Left cardiac atrium (tissue), 4 donors: ENCODE measurements at places on chromosomes 16 and 17. TPM values are rescaled to one million over a fixed set of nuclear protein-coding genes. Genes with fewer than 3 reads are reported as not detected.

The ABCC11 gene
- not detected for total RNA-seq

The PRCD gene
- total RNA-seq, result 7.7 TPM

DNA sequence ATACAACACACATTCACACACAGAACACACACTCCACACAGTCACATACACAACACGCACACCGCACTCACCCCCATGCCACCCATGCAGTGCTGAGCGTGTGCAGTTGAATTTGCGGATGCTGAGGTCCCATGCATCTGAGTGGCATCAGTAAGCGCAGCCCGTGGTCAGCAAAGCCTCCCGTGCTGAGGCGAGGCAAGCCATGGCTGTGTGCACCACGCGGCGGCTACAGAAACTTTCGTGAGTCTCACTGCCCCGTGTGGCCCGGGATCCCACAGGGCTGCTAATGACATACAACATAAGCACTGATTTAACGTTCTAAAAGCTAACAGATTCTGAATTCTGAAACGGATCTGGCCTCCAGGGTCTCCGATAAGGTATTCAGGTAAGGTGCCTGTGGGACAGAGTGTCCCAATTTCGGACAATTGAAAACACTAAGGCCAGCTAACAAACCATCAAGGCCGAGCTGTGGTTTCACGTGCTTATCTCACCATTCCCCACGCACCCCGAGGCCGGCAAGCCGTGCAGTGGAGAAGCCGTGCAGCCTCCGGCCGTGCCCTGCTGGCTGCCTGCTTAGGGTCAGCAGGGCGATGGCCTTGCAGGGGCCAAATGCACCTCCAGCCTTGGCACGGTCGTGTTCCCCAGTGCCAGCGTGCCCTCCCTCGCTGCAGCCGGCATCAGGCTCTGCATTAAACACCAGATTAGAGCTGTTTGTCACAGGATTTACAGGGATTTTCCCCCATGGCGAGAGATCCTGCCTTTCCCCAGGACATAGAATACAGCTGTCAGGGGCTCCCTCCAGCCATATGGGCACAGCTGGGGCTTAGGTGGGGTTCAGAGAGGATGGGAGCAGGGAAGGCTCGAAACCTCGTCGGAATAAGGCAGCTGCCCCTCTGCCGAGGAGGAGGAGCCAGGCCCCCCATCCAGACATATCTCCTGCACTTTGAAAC lies 191.7 kb downstream of the C16orf95 start:
- peak; percentile 29 for DNase-seq

GRCh38 chr17:60327134-60327900 lies 64.6 kb downstream of the USP32 start:
- DNase-seq, result no peak

GRCh38 chr16:57165938-57166337 lies 19.9 kb downstream of the PSME3IP1 start:
- no peak for DNase-seq

The OMG gene
- 0.56 TPM for total RNA-seq

- DNase-seq, result no peak
These were observed 332.8 kb downstream of the C16orf95 start for GRCh38 chr16:86984343-86984742.

DNA sequence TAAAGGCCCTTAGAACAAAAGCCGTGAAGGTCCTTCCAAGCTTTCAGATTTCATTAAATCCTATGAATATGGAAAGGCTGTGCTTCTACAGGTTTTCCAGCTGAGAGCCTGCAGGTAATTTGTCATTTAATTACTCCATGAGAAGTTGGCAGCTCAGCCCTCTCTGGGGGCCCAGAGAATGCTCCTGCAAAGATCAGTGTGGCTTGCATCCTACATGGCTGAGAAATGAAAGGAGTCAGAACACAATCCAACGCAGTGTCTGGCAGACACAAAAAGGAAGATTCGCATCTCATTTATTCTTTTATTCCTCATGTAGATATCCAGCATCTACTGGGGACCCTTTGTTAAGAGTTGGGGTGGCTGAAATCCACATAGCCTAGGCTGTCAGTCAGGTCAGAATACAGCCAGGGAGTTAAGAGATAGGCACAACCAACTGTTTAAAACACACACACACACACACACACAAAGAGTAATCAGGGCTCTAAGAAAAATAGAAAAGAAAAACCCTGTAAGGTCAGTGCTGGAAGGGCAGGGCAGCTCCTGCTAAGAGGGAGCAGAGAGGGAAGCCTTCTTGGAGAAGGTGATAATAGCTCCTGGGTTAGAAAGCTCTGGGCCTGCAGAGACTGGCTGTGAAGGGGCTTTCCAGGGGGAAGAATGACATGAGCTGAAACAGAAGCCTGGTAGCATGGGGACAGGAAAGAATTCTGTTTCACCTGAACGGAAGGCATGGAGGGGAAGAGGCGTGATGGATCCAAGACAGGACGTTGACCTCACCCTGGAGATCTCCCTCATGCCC lies 46.9 kb upstream of the WSCD1 start:
- DNase-seq, result no peak

The SLFN12 gene
- 8.8 TPM for total RNA-seq

DNA sequence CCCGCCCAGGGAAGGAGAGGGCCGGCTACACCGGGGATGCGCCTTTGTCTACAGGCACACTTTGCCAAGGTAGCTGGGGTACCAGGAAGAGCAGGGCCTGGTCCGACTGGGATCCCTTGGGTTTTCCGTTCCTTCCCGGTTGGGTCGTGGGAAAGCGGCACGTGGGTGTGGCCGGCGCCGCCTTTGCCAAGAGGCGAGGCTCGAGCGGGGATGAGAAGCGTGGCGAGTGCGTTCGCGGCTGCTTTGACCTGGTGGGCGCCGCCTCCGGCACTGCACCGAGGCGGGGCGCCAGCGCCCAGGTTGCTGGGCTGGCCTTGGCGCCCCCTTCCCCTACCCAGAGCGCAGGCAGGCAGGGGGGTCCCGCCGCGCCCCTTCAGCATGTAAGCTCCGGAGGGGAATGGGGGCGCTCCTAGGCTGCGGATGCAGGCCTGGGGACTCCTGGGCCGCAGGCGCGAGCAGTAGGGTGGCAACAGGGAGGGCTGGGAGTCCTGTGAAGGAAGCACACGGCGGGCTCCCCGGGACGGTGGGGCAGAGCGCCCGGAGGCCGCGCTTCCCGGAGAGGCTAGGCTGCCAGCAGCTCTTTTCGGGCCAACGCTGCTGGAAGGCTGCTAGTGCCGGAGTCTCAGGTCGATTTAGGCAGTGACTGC lies 2.0 kb downstream of the HAS3 start:
- peak; percentile 55 for DNase-seq

DNA sequence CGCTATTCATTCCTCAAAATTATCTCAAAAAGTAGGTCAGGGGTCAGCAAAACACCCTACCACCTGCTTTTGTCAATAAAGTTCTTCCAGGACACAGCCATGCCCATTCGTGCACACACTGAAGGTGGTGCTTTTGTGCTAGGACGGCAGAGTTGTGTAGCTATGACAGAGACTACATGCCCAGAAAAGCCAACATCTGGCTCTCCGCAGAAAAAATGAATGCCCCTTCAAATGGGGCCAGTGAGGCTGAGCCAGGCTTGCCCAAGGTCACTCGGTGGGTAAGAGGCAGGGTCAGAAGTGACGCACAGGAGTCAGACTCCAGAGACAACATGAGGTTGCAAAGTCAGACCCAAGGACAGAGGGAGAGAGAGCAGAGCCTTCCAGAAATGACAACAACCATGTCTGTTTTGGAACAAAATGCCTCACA lies 200.1 kb downstream of the XYLT1 start:
- no peak for DNase-seq

GRCh38 chr16:56866955-56867830 lies 2.2 kb downstream of the SLC12A3 start:
- no peak for DNase-seq

The TP53I13 gene
- total RNA-seq, result 48.8 TPM

The RPS15A gene
- 749 TPM for total RNA-seq

The CD19 gene
- total RNA-seq, result 0.12 TPM

GRCh38 chr17:68228817-68229570 lies 18.8 kb upstream of the AMZ2 start:
- no peak for DNase-seq

DNA sequence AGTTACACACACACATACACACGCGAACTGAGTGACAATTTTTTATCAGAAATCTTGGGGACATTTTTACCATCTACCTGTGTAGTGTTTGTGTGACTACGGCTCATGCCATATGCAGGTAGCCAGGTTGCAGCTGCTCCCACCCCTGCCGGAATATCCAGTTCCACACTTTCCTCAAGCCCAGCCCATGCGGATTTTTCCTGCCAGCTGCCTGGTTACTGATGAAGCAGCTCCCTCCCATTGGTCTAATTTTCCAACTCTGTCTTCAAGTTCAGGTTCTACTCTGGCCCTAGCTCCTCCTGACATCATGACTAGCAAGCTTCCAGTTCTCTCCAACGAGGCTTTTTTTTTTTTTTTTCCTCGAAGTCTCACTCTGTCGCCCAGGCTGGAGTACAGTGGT lies 4.8 kb downstream of the GSG1L2 start:
- DNase-seq, result no peak

The SLC6A2 gene
- not detected for total RNA-seq

GRCh38 chr17:79188048-79188447 lies 113.4 kb downstream of the ENGASE start:
- DNase-seq, result no peak

The PPY gene
- not detected for total RNA-seq

- DNase-seq, result no peak
These were observed 45.4 kb upstream of the MEIOC start for GRCh38 chr17:44610871-44611270.

DNA sequence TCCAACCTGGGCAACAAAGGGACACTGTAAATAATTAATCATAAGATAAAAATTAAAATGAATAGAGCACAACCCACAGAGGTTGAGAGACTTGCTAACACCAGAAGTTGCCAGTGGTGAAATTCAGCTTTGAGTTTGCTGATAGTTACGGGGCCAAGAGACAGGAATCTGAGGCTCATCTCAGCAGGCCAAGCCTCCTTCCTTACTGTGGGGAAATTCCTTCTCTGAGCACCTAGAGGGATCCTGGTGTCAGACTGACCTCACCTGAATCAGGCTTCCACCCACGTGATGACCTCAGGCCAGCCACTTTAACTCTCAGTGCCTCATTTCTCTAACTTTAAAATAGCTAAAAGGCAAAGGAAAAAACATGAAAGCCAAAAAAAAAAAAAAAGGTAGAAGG lies 4.7 kb downstream of the ABAT start:
- DNase-seq, result no peak

DNA sequence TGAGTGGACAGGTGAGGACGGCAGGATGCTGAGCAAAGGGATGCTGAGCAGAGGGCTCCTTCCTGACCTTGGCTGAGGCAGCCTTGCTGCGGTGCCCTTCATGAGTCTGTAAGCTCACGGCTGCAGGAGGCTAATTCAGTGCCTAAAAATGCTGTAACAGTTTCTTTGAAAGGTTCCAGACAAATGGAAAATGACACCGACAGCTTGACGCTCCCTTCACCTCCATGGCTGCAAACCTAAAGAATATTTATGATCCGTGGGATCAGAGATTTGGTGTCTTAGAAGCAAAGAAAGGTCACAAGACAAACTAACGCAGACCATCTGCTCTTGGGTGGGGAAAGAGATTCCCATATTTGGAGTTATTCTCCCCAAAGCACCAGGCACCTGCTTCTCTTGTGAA lies 28.0 kb downstream of the TOM1L2 start:
- DNase-seq, result no peak

The OTOA gene
- total RNA-seq, result not detected

- no peak for DNase-seq
These were observed 398.6 kb downstream of the CPPED1 start for GRCh38 chr16:12405089-12405488.

- no peak for DNase-seq
These were observed 68.0 kb upstream of the SIAH1 start for GRCh38 chr16:48452991-48453760.

GRCh38 chr16:86508947-86509758 lies 1.2 kb upstream of the FOXF1 start:
- DNase-seq, result peak; percentile 56

DNA sequence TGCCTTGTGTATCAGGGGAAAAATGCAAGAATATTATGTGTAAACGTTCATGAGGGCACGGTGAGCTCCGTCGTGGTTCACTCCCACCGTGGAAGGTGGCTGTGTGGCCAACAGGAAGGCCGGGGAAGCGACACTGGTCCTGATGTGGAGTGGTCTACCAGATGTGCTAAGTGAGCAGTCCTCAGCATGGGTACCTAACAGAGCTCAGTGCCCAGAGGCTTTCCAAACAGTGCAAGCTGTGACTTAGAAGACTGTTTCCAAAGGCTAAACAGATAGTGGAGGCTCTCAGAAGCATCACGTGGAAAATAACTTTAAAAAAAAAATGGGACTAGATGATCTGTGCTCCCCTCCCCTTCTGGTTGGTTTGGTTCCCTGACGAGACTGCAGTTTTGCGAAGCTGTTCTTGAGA lies 199.3 kb upstream of the CHMP6 start:
- no peak for DNase-seq

- DNase-seq, result no peak
These were observed 370.7 kb upstream of the HSBP1 start for GRCh38 chr16:83437036-83437435.

The NFATC3 gene
- 25.9 TPM for total RNA-seq

The MIEN1 gene
- 48.7 TPM for total RNA-seq

- DNase-seq, result no peak
These were observed 404.2 kb upstream of the PMFBP1 start for GRCh38 chr16:72576189-72576588.

GRCh38 chr16:27401768-27402568 lies at the start of gene IL21R:
Gene IL21R, plus strand, starts transcription at chr16:27402174. Its CDS starts 27,898 bp downstream, at chr16:27430072.
- DNase-seq, result peak; percentile 78

The KRT33B gene
- total RNA-seq, result not detected

- DNase-seq, result no peak
These were observed 92.8 kb downstream of the KATNIP start for GRCh38 chr16:27642756-27643155.

DNA sequence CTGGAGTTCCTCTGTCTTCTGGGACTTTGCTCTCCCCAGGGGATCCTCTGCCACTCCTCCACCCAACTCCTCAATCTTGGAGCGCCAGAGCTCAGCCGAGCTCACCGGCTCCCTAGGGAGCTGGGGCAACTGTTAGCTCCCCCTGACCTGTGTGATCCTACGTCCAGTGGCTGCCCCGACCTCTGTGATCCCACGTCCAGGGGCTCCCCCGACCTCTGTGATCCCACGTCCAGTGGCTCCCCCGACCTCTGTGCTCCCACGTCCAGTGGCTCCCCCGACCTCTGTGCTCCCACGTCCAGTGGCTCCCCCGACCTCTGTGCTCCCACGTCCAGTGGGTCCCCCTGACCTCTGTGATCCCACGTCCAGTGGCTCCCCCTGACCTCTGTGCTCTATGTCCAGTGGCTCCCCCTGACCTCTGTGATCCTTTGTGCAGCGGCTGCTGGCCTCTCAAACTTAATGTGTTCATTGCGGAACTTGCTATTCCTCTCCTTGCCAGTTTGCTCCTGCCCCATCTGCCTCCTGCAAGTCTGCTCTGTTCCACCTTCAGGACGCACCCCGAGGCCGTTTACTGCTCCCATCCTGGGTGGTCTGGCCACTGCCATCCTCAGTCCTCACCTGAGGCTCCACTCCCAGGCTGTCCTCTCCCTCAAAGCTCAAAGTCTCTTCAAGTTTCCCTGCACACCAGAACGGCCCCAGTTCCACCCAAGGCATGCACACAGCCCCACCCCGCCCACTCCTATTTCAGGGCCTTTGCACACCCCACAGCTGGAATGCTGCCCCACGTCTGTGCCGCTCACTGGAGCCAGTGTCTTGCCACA lies 2.8 kb downstream of the VPS9D1 start:
- DNase-seq, result no peak

- DNase-seq, result no peak
These were observed 5.5 kb downstream of the SLC13A2 start for GRCh38 chr17:28478712-28479615.

The RAPGEFL1 gene
- 2.8 TPM for total RNA-seq
